Left hindlimb (tissue), 1 donor: ENCODE measurements at places on chromosomes 6 and 20.

DNA sequence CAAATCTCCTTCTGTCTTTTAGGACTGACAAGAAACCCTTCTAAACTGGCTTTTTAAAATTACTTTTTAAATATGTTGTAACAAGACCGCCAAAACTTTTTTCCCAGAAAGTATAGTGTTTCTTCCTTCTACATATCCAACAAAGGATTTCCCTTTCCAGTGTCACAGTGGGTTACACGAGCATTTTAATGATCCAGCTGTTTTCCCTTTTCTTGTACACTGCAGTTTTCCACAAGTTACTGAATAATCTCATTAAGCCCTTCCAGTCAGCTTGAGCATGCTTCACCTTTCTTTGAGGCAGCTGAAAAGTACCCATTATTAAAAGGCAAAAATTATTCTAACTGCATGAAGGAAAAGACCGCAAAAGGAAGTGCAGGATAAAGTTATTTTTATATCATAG, 48.6 kb downstream of the CD24 start:
- no peak for DNase-seq

DNA sequence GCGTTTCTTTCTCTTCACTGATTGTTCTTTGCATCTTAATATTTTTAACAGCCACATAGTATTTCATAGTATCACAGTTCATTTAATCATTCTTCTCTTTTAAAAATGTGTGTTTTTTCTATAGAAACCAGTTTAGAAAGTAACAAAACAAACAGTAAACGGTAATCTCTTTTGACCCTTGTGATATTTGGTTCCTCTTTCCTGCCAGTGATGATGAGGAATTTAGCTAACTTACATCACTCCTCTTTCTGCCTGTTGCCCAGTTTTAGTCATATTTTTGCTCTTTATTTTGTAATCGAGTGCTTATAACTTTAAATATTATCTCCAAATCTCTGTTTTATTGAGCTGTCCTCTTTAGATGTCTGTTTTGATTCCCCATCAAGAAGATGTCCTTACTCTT, 38.1 kb upstream of the ZBTB24 start:
- no peak for DNase-seq

DNA sequence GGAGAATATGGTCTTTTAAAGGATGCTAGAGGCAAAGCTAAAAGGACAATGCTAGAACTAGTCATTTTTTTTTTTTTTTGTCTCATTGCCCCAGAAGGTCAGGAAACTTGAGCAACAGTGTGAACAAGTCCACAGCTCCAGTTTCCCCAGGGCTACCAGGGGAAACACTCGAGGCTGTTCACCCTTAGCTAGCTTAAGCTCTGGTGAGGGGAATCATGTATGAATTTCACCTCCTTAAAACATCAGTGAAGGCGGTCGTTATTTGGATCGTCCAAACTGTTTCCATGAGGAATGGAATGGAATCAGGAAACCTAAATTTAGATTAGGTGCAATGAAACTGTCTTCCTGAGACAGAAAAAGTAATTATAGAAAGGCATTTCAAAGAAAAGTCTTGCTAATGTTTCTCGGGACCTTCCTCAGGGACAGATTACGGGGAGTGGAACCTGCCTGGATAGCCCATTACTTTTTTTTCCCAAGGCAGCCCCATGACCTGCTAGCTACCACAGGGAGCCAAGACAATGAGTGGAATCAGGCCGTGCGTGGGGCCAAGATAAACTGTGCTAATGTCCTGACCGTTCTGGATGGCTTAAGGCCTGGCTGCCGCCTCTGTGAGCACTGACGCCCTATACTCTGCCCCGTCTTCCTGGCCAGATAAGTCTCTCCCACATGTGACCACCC, 164.8 kb upstream of the SGK1 start:
- DNase-seq, result peak; percentile 51

GRCh38 chr6:30227242-30227722, 14.1 kb upstream of the TRIM26 start:
- DNase-seq, result no peak

DNA sequence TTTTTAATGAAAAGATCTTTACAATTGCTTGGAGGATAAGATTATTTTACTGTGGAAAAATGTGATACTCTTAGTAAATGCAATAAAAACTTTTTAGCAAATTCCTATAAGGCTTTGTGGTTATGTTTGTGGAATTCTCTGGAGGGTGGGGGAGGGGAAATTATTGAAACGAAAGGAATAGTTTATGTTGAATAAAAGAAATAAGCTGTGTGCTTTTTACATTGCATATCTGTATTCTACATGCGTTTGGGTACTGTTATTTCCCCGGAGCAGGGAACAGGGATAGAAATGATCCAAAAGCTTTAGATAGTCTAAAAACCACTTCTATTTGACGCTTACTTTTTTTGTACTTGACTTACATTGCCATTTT, 143.8 kb downstream of the SLC16A10 start:
- no peak for DNase-seq

DNA sequence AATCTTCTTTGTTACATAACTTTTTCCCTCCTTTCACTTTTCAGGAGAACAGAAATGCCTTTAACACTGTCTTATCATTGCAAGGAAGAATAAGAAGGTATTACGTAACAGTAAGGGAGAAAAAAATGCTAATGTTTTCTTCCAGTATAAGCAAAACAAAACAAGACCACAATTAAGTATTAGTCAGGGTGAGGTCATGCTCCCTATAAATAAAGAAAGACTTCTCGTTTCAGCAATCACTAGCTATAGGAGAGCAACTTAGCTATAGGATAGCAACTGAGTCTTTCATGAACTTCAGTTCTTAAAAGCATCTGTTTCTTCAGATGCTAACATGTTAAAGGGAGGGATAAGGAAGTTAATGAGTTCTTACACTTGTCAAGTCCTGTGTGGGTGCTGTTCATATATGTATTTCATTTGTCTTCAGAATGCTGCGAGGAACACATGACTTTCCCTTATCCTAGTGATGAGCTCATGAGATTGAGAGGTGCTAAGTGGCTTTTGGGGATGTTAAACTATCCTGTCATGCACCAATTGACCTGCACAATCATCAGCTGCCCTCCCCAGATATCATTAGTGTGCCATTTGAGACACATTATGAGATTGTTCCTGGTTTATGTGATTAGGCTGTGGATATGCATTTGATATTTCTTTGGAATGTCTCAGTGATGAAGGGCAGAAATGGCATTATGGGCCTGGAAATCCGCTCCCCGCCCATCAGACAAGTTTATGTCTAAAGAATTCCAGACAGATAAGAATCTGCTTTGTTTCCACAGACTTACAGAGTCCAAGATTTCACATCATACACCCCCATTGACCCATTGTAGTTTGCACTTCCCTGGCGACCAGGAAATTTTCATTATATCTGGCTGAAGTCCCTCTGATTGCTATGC, 37.5 kb downstream of the LAMA4 start:
- DNase-seq, result no peak

GRCh38 chr20:24724982-24725533, 224.0 kb upstream of the CST7 start:
- DNase-seq, result no peak

GRCh38 chr6:132932588-132932987, 118.2 kb downstream of the RPS12 start:
- no peak for DNase-seq

GRCh38 chr20:5178046-5178445, 51.2 kb downstream of the CDS2 start:
- no peak for DNase-seq

GRCh38 chr6:43669050-43669921, 18.3 kb downstream of the MRPS18A start:
- DNase-seq, result peak; percentile 77

GRCh38 chr20:61940976-61941720, 124.5 kb downstream of the TAF4 start:
- DNase-seq, result no peak

GRCh38 chr6:36769183-36769675, 70.0 kb downstream of the CPNE5 start:
- no peak for DNase-seq

GRCh38 chr20:9392892-9393857, 121.2 kb upstream of the LAMP5 start:
- DNase-seq, result peak; percentile 73

- DNase-seq, result no peak
Measured at GRCh38 chr6:157326979-157327378, 3.7 kb upstream of the TMEM242 start.

GRCh38 chr6:1482381-1483166, 93.2 kb downstream of the FOXF2 start:
- DNase-seq, result no peak

- DNase-seq, result no peak
Measured at GRCh38 chr20:61878478-61879302, 187.0 kb downstream of the TAF4 start.

DNA sequence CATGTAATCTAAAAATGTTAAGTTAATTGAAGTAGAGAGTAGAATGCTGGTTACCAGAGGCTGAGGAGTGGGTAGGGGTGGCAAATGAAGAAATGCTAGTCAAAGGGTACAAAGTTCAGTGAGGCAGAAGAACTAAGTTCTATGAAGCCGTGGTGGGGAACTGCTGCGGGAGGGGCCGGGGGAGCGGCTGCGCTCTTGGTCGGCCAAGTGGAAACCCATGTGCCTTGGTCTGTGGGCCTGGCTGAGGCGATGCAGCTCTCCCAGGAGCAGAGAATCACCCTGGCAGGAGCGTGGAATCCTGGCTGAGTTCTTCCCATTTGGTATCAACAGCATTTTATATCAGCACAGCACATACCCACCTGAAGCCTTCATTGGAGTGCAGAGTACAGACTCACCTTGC, 22.3 kb downstream of the TTLL2 start:
- no peak for DNase-seq

DNA sequence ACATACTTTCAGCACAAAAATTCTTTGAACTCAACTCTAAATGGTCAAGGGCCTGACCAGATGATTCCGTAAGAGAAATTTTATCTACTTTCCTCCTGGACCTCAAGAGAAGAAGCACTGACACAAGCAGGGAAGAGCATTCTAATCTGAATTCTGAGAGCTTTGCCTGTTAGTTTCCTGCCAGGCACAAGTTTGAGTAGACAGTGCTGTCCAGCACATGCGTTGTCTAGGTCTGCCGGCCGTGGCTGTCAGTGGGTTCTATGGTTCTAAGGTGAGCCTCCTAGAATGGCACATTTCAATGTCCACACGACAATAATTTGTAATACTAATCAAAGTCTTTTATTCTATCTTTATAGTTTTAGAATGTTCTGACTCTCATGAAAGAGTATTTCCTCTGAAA, 91.9 kb downstream of the RFPL4B start:
- peak; percentile 33 for DNase-seq

GRCh38 chr6:69785697-69786096, 11.1 kb downstream of the LMBRD1 start:
- DNase-seq, result no peak

DNA sequence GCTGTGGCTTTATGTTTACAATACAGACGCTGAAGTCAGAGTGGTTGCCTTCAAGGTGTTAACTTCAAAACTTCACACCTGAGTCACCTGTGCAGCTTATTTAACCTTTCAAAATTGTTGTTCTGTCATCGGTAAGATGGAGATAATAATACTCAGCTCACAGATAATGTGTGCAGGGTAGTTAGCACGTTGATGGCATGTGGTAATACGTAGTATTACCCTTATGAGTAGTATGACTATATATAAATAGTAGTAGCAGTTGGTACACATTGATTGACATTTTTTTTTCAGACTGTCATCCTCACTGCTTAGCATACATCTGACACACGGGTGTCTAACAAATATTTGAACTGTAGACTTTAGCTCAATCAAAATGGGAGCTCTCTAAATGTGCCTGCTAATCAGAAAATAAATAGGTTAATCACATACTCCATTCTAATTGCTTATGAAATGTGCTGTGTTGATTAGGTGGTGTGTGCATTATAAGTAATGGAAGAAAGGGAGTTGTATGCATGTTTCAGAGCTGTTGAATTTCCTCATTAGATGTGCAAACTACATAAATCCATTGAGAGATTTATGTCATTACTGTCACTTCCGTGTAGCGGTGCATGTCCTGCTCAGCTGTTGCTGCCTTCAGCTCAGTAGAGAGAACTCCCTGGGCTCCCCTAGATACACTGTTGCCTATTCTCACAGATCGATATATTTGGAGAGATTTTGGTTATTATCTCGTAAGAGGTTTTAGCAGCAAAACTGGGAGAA, 11.2 kb upstream of the MROH8 start:
- DNase-seq, result no peak

- DNase-seq, result no peak
Measured at GRCh38 chr6:84514089-84514971, 250.1 kb downstream of the TBX18 start.

- DNase-seq, result no peak
Measured at GRCh38 chr20:62675877-62676260, 32.8 kb upstream of the NTSR1 start.

DNA sequence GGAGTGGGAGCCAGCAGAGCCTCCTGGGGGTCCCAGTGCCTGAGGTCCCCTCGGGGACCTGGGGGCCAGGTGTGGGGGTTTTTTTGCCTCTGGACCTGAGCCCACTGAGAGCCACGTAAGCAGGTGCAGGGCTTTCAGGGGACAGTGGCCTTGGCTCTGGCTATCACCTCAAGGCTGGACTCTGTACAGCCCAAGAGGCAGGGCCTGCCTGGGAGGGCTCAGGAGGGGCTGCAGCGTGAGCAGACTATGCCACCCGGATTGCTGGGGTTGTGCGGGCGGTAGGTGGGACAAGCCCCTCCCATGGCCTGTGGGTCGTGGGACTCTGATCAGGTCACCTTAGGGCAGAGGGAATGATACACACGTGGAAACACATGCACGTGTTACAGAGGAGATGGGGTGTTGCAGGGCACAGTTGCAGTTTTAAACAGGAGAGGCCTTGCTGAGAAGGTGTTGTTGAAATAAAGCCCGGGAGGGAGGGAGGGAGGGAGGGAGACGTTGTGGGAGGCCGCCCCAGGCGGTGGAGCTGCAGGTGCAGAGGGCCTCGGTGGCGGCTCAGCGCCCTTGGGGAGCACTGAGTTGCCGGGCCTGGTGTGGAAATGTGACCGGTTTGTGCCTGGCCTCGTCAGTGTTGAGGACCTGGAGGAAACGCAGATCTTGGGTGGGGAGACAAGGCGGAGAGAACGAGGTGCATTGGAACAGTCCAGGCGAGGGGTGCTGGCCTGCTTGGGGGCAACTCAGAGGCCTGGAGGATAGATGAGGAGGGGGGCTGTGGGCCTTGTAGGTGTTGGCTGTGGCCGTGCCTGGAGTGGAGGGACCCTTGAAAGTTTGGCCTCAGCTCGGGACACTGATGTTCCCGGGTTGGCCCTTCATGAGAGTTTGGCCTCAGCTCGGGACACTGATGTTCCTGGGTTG, 2.3 kb downstream of the TCEA2 start:
- no peak for DNase-seq

DNA sequence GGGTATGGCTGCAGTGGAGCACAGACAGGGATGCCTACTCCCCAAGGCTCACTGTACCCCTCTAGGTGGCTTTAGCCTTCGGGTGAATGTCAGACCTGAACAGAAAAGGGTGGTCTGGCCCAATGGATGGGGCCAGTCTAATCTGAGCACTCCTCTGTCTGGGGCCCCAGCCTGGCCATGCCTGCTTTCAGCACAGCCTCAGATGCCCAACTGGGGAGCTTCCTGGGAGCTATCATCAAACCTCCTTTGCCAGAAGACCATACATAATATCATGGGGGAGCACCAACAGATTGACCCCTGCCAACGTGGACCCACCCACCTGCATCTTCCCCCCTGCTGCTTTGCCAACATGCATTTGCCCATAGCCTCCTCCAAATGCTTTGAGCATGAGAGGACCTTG, 454.1 kb upstream of the KHDRBS2 start:
- DNase-seq, result no peak
